ENCODE measurements at places on chromosomes 13 and 19.
A peak's percentile ranks its signal among the peaks of the same experiment; 100 is the strongest.

DNA sequence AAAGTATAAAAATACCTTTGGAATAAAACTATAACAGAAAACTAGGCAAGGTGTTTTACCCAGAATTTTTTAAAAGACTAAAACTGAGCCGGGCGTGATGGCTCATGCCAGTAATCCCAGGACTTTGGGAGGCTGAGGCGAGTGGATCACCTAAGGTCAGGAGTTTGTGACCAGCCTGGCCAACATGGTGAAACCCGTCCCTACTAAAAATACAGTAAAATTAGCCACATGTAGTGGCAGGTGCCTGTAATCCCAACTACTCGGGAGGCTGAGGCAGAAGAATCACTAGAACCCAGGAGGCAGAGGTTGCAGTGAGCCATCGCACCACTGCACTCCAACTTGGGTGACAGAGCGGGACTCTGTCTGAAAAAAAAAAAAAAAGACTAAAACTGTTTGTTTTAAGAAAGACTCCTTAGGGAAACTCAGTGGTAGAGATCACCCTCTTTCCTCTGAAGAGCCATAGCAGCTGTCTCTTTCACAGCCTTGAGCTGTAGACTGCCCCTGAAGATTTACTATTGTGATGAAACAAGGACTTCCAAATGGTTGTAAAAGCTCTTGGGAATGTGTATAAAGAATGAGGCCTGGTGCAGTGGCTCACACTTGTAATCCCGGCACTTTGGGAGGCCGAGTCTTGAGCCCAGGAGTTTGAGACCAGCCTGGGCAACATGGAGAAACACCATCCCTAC is 14.7 kb upstream of the KCTD4 start:
- no peak for DNase-seq

- no peak for DNase-seq
Observed at GRCh38 chr19:23394511-23394910, 760 bp downstream of the ZNF91 start.

- DNase-seq, result no peak
Observed at GRCh38 chr13:26050568-26051230, 1.1 kb downstream of the SHISA2 start.

DNA sequence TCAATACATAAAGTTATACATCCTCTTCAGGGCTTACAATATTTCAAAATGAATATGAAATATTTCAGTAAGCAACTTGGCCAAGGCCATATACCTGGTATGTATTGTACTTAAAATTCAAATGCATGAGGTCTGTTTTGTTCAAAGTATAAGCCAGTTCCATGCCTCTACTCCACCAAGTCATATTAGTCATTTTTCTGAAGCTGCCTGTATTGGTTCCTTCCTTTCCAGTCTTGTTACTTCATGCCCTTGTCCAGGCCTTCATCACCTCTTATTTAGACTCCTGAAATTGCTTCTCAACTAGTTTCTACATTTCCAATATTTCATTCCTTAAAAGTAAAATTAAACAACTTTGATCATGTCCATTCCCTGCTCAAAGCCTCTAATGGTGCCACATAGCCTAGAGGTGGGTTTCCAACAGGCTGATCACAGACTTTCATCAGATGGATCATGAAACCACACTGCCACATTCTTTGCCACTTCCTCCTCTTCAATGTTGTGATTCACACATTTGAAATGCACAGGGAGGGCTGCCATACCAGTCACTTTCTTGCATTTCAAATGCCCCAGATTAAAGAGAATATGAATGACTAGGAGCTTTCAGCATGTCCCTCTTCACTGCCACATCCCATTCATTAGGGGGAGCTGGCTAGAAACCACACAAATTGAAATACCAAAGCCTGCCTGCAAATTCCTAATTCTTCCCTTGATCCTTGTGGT is 424.1 kb upstream of the DACH1 start:
- DNase-seq, result no peak

DNA sequence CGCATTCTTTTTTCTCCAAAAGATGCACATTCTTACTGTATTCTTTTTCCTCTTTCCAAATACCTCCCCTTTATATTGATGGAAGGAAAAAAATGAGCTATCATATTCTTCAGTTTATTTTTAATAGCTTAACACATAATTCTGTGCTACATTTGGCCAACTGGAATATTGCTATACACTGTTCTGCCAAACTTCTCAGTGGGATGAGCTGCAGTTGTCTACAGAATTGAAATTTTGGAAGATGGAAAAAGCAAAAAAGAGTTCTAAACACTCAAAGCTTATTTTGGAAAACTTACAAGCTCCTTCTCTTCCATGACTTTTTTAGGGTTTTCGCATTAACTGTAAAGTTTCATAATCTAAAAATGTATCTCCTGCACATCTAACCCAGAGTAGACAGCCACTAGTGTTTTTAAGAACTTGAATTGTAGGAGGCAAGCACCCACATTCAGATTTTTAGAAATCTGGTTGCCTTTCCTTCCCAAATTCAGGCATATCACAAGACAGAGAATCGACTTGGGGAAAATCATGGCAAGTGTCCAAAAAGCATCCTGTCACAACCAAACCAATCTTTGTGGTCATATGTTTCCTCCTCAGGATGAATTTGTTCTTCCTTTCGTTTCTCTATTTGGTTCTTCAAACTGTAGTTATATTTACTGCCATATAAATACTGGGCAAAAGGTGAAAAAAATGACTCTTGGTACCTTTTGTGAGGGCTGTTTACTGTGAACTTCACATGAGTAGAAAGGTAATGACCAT is 111.4 kb upstream of the FRY start:
- DNase-seq, result no peak

GRCh38 chr19:47428177-47428894 is 9.0 kb upstream of the MEIS3 start:
- peak; percentile 90 for DNase-seq

GRCh38 chr13:104522235-104523072 is 1456.2 kb upstream of the SLC10A2 start:
- no peak for DNase-seq

- no peak for DNase-seq
Observed at GRCh38 chr13:76636829-76637228, 249.4 kb downstream of the KCTD12 start.

Data from urinary bladder (tissue), 4 donors.